Stimulated activated naive CD4-positive, alpha-beta T cell treated with Interleukin-2 at 50 U/mL for 16 hours (primary cell): ENCODE measurements at places on chromosomes 16 and 17.
A peak's percentile ranks its signal among the peaks of the same experiment; 100 is the strongest.

DNA sequence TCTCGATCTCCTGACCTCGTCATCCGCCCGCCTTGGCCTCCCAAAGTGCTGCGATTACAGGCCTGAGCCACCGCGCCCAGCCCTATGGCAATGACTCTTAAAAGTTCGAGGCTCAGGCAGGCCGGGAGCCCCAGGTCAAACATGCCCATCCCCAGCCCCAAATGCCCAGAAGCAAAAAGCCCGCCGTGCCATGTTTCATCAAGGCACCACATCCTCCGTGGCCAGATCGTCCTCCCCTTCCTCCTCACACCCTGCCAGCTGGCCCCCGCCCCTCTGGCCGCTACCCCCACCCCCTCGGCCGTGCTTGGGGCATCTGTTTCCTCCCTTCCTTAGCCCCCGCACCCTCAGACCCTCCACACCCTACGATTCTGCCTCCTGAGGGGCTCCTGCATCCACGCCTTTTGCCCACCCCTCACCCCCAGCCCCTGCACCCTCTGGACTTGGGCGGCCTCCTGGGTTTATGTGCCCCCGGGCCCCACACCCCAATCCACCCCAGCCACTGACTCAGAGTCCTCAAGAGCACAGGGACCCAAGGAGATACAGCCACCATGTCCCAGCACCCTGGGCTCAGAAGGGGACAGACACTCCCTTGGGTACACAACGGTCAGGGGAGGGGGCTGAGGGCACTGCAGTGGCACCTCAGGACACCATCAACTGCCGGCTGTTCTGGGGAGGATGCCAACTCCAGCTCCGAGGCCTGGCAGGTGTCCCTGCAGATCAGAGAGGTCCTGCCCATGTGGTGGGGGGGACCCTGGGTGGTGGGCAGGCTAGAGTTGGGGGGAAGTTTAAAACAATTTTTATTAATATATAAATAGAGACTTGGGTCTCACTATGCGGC is 7.1 kb downstream of the CTRB1 start:
- DNase-seq: no peak

GRCh38 chr17:71107136-71107535 is 937.8 kb downstream of the KCNJ2 start:
- no peak for DNase-seq

- DNase-seq: no peak
These were observed 19.8 kb downstream of the EARS2 start for GRCh38 chr16:23537390-23537789.

DNA sequence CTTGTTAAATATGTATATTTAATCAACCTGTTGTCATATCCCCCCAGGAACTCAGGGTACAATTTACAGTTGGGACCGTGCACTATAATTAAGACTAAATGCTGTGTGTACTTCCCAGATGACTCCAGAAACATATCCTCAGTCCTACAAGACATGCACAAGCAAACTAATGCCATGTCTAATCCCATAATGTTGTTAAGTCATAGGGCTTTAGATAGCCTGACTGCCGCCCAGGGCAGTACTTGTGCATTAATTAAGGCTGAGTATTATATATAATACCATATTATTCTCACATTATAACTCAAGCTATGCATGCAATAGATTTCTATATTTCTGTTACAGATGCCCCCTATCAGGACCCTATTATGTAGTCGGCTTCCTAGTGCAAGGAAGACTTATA is 20.1 kb upstream of the CPHXL start:
- DNase-seq: no peak

DNA sequence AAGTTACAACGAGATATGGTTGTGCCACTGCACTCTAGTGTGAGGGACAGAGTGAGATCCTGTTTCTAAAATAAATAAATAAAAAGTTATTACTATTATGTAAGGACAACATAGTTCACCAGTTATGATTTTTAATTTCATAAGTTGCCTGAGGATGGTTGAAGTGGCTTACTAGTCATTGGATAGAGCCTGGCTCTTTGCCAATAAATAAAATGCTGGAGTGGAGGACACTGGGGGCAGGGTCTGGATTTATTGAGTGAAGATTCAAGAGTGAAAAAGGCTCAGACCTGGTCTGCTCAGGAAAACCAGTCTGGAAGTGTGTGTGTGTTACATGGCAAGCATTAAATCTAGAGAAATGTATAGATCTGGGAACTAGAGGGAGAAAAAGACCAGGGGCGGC is 2.1 kb downstream of the STARD3 start:
- no peak for DNase-seq

DNA sequence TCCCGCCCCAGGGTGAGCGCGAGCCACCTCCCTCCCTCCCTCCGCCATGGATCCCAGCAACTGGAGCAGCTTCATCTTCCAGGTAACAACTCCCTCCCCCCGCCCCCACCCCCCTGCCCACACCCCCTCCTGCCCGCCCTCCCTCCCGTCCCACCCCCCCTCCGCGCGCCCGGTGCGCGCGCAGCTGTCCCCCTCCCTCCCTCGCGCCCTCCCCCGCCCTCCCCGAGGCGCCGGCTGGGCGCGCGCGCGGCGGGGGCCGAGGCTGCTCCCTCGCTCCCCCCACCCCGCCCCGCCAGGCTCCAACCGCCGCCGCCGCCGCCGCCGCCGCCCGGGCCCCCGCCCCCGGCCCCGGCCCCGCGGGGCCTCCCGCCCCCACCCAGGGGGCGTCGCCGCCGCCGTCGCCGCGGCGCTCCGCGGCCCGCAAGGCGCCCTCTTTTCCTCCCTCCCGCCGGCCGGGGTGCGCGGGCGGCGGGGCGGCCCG is at the start of gene MAZ:
TSS of gene MAZ (plus strand) at position 431 of the 481 bp plus-strand sequence. CDS start 173 bp downstream, outside the sequence.
- DNase-seq: peak; percentile 88

GRCh38 chr17:79211061-79211770 is 136.6 kb downstream of the ENGASE start:
- DNase-seq: no peak

DNA sequence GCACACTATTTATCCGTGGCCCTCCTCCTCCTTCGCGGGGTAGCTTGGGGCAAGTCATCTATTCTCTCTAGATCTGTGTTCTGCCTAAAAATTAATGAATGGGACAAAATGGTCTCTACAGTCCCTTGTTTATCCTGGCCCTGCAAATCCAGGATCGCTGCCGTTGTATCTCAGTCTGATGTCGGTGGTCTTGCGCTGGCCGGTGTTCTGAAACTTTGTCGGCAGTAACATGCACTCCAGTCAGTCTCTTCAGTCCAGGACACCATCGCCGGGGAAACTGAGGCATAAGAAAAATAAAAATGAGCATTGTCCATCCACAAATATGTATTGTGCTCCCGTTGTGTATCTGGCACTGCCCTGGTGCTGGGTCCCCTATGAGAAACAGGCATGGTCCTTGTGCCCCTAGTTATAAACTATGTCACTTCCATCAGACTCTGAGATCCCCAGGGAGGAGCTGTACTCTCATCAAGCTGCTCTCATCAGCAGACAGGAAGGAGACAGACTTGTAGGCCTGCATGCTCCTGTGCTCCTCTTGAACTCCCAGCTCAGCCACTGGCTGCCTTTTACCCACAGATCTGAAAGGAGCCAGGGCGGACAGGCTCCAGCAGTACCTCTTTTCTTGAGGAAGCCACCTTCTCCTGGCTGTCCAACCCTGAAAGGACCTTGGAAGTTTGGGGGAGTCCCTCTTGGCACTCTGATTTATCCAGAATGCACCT is 13.7 kb upstream of the CA4 start:
- no peak for DNase-seq

- DNase-seq: peak; percentile 73
These were observed 14.2 kb upstream of the RIPOR1 start for GRCh38 chr16:67514382-67514828.

- no peak for DNase-seq
These were observed 70.7 kb downstream of the RPTOR start for GRCh38 chr17:80615376-80615775.

GRCh38 chr16:89056592-89056991 is 37.1 kb upstream of the ACSF3 start:
- no peak for DNase-seq

DNA sequence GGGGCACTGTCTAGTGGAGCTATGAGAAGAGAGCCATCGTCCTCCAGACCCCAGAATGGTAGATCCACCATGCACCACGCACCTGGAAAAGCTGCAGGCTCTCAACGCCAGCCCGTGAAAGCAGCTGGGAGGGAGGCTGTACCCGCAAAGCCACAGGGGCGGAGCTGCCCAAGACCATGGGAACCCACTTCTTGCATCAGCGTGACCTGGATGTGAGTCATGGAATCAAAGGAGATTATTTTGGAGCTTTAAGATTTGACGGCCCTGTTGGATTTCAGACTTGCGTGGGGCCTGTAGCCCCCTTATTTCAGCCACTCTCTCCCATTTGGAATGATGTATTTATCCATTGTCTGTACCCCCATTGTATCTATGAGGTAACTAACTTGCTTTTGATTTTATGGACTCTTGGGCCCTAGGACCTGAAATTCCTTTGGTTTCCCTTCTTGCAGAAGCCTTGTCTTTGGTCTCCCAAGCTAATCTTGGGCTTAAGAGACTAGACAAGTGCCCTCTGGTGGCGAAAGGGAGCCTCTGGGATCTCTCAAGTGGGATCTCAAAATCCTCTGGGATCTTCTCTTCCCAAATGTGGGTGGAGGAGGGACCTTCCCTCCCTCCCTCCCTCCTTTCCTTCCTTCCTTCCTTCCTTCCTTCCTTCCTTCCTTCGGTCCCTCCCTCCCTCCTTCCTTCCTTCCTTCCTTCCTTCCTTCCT is 58.2 kb upstream of the HAPSTR1 start:
- DNase-seq: no peak

DNA sequence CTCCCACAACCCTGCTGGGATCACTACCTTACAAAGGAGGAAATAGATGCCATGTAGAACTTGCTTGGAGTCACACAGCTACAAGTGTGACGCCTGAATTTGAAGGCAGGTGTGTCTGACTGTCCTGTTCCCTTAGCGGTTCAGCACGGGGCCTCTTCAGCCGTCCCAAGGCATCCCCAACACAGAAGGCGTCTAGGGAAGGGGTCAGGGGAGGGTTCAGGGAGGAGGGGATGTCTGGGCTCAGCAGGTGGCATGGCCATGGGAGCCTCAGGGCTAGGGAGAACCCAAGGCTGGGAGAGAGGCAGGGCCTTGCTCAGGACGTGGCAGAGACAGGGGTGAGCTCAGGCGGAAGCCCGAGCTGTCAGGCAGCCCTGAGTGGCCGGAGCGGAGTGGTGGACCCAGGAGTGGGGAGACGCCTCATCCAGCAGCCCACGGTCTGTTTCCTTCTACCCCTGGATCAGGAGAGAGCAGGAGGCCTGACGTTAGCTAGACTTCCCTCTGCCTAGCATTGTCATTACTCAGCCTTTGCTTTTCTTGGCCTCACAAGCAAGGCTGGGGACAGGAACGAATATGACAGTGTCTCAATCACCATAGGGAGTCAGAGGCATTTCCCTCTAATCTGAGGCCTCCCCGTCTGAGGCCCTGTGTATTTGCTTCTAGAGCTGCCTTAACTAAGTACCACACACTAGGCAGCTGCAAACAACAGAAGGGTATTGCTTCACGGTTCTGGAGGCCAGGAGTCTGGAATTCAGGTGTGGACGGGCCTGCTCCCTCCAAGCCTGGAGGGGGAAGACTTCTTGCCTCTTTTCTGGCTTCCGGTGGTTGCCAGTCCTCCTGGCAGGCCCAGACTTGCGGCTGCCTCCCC is 31.3 kb upstream of the ANKRD40CL start:
- no peak for DNase-seq

DNA sequence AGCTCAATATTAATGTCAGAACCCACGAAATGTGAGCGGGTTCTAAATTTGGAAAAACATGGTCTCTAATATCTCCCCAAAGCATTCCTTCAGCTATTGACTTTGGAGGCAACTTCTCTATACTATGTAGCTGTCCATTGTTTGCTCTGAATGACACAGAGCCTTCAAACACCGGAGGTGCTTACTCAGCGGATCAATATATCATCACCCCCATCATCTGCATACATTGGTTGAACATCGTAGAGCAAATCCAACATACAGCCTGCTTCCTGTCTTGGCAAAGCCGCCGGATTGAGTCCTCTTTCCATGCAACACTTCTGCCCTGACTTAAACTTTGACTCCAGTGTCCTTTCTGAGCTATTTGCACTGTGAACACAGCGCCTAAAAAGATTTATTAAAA is 61.3 kb downstream of the C17orf67 start:
- no peak for DNase-seq

DNA sequence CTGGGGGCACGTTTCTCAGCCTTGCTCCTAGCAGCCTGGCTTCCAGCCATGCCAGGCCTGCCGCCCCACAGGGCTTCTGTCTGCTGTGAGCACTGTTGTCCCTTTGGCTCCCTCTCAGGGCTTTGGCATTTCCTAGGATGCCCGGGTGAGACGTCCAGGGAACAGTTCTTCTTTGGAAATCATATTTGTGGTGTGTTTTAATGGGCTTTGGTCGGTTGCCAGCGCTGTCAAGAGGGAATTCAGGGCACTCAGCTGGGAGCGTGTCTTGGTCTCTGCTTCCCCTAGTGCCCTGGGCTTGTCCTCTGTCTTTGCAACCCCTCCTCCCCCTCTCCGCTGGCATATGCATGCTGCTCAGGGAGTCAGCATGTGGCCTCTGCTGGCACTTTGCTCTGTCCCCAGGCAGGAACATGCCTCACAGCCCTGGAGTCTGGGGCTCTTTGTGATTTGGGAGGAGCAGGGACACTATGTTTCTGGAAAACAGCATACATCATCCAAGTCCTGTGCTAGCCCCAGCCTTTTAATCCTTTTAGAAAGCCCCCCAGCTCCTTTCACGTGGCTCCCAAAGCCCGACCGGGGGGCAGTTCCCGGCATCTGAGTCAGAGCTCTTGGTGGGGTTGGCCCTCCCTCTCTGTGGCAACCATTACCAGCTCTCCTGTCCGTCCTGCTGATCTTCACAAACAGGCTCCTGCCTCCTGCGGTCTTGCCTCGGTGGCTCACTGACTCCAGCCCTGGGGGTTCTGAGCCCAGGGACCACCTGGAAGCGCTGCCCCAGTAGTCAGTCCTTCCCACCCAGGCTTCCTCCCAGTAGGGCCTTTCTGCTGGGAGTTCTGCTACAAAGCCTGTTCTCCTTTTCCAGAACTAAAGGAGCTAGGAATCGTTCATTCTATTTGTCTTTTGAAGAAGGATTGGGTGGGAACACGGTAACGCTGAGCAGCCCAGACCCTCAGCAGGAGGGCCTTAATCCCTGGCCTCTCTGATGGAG is 26.7 kb downstream of the SAP30BP start:
- DNase-seq: no peak

GRCh38 chr17:76734080-76734840 is 2.9 kb downstream of the SRSF2 start:
- DNase-seq: no peak

- no peak for DNase-seq
These were observed 5.4 kb upstream of the HAP1 start for GRCh38 chr17:41739661-41740352.

DNA sequence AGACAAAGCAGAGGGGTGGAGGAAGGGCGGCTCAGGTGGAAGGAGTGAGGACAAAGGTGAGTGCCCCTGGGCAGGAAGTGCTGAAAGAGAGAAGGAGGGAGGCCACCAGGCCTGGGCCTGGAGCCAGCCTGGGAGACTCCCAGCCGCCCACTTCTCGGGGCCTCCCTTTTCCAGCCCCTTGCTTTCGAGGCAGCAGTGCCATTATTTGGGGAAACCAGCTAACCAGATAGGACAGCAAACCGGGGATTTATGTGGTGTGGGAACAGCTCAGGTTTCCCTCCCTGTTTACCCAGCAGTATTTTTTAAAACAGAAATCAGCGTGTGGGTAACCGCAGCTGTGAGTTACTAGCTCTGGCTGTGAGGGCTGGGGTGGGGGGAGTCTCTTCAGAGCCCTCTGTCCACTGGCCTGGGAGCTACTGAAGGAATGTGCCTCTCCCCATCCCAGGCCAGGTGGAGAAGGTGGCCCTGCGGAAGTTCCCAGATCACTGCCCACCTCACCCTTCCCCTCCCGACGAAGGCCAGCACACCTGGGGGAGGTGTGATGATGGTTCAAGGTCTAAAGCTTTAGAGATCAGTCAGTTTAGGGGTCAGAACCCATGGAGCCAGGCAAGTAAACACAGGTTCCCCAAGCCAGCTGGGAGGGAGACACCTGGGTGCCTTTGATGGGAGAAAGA is 8.4 kb upstream of the MEOX1 start:
- DNase-seq: no peak
